ENCODE measurements at places on chromosomes 12 and 14.

DNA sequence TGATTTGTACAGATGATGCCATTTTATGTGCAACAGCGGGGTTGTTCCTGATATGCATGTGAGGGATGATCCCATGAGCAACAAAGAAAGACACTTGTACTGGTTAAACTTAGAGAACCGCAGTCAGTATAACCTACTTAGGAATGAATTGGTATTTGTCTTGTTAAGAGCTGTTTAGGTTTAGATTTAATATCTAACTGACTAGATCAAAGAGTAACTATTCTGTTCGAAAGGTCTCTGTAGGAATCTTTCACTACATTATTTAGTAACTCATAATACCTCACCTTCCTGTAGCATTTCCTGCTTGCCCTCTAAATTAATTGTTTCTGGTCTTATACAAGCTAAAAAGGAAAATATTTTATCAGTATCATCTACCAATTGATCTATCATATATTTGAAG, 350.4 kb downstream of the TRHDE start:
- ATAC-seq, result no peak

DNA sequence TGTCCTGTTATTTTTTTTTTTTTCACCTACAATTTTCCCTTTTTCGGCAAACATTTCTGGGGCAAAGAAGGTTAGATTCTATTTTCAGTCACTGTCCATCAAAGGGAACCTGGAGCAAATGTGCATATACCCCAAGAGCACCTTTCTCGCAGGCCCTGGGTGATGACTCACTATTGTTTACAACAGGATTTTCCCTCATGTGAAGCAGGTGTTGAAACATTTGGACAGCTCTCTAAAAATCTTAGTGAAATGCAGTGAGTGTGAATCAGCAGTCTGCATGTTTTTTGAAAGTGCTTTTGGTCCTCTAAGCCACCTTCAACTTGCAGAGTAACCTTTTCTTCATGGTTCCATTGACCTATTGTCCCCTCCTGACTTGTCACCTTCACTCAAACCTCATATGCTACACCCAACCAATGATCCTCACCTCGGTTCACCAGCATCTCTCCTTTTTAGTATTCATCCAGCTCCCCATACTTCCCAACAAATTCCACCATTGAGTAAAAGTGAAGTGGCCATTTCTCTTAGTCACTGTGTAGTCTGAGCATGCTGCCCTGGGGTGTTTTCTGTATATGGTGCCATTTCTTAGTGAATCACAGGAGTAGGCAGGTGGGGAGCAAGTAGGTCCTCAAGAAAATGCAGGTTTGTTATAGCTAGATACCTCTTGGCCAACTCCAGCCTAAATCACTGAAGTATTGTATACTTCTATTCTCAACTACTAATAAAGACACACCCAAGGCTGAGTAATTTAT, 260.2 kb downstream of the BMP4 start:
- ATAC-seq, result peak; percentile 46

GRCh38 chr14:99191395-99192027, 80.5 kb downstream of the BCL11B start:
- no peak for ATAC-seq

GRCh38 chr12:131720921-131721320, 10.0 kb downstream of the SFSWAP start:
- ATAC-seq, result peak; percentile 94

DNA sequence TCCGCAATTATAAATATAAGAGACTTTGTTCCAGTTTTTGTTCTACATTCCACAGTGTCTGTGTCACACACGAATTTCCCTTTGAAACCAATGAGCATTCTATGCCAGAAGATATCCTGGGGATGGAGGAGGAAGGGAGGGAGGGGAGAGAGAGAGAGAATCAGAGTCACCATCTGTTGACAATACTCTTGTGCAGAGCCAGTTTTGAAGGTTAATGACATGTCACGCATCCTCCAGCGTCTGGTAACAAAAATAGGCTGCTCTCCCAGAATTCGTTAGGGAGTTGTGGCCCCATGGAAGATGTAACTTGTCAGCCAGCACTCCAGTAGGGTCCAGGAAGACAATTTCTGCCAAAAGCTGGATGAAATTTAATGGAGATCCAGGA, 213.5 kb upstream of the KRR1 start:
- no peak for ATAC-seq

DNA sequence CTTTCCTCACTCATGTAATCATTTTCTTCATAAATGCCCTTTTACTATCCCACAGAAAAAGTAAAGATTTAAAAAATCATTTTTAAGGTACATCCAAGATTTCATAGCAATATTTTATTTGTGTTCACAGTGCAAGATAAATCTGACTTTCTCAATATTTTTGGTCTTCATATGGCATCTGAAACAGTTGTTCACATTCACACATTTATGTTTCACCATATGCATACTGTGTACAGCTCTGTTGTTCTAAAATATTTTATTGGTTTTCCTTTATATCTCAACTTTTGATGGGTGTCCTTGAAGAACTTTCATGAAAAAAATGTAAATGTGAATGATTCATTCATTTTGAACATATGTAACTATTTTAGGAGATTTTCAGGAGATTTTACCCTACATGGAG, 348.7 kb downstream of the SNAPC1 start:
- ATAC-seq, result no peak

GRCh38 chr12:100154474-100155247, 12.0 kb upstream of the BLTP3B start:
- peak; percentile 54 for ATAC-seq

GRCh38 chr14:100330388-100330931, 7.3 kb downstream of the SLC25A47 start:
- no peak for ATAC-seq

DNA sequence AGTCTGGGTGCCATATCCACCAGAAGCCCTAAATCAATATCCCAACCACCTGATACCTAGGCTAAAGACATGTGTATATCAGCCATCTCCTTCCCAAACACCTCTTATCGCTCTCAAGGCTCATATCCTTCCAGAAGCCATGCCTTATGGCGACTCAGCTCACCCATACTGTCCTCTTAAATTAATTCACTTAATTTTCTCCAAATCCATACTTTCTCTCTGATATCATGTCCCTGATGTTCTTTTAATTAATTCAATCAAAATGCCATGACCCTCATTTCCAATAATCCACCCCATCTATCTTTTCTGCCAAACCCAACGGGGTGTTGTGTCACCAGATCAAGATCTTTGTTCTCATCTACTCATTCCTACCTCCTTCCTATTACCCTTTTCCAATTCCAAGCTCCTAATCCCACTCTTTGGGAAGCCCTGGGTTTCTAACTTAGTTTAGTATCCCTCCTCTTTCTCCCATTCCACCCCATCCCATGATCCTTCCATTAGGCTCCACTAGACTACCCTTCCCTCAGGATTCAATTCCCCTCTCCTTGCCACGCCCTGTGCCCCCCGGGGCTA, 723 bp downstream of the ATF7 start:
- ATAC-seq, result no peak

DNA sequence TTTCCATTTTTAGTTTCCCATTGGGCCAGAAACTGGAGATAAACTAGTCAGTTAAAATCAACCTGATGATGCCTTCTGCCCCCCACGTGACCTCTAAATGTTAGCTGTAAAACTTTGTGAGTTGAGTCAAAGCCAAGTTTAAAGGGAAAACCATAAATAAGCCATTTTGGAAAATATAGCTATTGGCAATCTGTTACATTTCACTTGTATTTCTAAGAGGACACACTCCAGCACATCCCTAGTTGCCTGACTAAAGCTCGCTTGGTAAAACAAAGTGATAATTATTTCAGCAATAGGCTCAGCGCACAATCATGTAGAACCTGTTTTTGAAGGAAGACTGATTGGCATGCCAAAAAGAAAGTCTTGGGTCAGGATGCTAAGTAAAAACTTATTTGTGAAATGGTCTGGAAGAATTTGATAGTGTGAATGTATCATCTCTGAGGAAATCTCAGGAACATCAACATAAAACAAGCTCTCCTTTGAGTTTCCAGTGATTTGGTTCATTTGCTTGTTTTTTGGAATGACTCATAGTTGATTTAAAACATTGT, 49.2 kb upstream of the AEBP2 start:
- peak; percentile 69 for ATAC-seq

DNA sequence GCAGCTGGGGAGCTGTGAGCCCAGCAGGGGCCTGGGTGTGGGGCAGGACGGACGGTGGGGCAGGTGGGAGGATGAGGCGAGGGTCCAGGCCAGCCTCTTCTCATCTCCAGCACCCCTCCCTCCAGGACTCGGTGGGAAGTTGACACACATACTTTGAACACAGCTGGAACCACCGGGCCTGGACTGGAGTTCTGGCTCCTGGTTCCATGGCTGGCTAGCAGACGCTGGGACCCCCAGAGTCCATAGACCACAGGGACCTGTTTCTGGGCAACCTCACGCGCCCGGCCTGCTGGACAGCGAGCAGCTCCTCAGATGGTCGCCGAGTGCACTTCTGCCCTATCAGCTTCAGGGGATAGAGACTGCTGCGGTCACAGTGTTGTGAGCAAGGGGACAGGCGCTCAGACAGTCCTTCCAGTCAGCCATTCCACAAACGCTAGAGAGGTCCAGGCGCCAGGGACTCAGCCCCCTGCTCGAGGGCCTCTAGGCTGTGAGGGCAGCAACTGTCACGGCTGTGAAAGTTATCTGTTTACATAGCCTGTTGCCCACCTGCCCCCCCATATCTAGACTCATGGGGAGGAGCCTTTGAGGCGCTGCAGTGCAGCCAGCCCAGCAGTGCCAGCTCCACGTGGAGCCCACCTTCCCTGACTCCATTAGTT, 25.2 kb downstream of the TCHP start:
- ATAC-seq, result no peak

- ATAC-seq, result no peak
Observed at GRCh38 chr14:64324895-64325294, 30.7 kb upstream of the ESR2 start.

Measured in esophagus mucosa (tissue), 1 donor.